ENCODE measurements at places on chromosomes 3 and 15.

DNA sequence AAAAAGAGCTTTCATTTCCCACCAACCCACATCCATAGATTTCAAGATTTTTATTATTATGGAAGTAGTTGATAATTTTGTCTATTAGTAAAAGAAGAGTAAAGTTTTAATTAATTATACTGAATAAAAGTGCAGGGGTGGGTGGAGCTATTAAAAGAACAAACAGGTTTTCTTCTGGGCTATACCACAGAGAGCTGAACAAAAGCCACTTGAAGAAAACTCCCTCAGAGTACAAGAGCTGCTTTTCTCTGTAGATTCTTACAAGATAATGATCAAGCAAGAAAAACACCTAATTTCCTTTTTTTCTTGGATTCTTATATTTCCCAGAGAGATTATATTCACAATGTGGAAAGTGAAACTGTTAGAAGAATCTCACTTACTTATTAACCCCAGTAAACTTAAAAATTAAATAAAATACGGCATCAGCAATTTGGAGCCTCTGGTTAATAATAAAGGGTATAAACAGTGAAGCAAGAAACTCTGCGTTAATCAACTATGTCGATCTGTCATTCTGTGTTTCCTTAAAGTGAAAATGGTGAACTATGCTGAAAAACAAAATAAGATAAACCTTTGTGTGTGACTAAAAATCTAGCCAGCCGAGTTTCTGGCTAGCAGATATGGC is 84.9 kb downstream of the THBS1 start:
- no peak for DNase-seq

DNA sequence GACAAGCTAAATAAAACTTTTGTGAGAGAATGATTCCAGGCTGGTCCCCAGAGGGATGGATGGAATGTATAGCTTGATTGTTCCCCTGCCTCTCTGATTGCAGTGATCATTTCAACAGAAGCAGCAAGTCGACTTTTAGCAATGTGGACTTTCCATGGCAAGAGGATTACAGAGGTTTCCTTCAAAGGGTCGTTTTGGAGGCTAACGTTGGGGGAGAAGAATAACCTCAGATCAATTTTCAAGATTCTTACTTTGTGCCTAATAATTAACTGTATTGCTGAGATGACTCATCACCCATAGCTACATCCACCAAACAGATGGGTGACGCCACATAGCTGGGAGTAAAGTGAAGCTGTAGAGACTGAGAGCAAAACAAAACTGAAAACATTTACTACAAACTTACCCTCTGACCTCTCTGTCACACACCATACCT is 79.9 kb downstream of the GTPBP8 start:
- no peak for DNase-seq

GRCh38 chr15:101441696-101442095 is 47.8 kb downstream of the PCSK6 start:
- DNase-seq, result no peak

DNA sequence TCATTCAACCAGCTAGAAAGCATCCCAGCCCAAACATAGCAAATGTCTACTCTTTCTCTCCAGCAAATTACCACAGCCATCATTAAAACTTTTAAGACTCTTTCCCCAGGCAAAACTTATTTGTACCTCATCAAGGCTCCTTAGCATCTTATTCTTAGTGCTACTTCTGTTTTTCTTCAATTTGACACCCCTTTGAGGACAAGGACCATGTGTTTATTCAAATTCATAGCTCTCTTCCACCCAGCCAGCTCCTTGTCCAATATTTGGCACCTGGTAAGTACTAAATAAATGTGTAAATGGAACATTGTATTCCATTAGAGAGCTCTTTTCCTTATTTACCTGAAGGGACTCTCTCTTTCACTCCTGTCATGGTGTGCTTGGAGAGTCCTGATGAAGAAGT is 89.8 kb downstream of the IMPG2 start:
- DNase-seq, result no peak

DNA sequence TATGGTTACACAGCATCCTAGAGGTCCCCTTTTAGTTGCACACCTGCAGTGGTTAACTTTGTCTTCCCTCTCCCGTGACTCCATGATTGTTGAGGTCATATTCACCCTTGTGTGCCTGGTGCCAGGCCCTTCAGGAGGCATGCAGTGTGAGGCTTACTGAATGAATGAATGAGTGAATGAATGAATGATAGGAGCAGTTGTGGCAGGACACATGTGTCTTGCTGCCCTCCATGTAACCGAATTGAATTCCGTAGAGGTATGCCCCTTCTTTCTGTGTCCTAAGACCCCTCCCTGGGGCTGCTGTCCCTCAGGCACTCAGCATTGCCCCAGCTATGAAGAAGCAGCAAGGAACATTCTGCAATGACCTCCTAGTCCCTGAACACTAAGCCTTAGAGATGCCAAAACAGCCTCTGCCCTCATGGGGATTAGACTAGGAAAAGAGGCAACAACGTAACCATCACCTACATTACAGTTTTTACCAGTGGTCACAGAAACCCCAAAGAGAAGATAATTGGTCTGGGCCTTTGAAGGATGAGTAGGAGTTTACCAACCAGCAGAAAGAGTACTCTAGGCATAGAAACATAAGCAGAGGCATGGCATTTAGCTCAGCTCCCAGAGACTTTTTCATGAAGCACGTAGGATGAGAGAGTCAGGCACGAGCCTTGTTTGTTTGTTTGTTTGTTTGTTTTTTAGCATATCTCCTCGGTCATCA is 22.5 kb upstream of the CPNE9 start:
- no peak for DNase-seq

DNA sequence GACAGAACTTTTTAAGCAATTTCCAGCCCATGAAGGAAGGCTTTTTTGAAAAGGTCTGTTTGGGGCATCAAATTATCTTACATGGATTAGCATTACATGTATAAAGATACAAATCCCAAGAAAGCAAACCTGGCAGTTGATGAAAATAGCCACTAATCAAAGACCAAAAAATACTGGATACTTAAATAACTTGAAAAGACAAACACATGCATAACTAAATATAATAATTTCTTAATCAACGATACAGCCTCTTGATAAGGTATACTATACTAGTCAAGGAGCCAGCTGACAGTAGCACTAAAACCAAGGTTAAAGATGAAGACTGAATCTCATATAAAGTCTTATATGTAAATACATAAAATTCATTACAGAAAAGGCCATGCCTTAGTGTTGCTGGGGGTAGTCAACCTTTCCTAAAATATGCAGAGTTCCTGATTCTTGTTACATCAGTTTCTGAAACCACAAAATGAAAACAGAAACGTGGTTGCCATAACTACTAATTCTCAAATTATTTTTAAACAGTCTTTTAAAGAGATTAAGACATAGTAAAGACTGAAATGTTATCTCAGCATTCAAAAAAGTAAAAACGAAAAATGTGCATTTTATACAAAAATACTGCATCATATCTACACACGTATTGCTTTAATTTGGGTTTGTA is 2.0 kb downstream of the ANKRD28 start:
- DNase-seq, result no peak

DNA sequence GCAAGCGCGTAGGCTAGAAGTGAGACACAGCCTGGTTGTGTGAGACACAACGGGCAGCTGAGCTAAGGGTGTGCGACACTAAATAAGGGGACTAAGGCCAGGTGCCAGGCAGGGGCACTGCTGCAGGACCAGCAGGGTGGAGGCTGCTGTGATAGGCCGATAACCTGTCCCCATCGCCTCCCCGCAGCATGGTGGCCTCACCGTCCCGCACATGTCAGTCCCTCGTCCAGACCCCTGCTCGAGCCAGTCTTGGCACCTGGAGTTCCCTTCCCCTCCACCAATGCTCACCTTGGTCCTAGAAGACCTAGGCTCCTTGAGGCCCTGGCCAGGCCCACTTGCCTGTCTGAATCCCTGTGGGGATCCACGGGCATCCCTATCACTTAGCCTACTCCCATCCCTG is 96.1 kb downstream of the HMG20A start:
- DNase-seq, result no peak

- DNase-seq, result no peak
These were observed 12.9 kb downstream of the CCDC80 start for GRCh38 chr3:112627919-112628466.

DNA sequence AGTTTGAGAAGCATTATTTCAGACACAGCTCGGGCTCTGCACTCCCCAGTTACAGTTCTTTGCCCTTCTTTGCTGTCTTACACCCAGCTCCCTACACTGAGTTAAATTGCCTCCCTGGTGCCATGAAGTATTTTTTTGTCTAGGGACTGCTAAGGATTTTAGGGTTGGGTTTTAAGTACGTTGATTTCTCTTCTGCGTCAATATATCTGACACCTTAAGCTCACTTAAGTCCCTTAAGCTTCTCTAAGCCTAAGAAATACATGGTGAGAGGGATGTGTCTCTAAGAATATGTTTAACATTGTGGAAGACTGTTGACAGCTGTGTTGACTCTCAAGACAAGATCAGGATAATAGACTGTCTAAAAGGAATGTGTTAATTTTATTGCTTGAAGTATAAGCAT is 400.5 kb downstream of the PTPRG start:
- DNase-seq, result no peak

DNA sequence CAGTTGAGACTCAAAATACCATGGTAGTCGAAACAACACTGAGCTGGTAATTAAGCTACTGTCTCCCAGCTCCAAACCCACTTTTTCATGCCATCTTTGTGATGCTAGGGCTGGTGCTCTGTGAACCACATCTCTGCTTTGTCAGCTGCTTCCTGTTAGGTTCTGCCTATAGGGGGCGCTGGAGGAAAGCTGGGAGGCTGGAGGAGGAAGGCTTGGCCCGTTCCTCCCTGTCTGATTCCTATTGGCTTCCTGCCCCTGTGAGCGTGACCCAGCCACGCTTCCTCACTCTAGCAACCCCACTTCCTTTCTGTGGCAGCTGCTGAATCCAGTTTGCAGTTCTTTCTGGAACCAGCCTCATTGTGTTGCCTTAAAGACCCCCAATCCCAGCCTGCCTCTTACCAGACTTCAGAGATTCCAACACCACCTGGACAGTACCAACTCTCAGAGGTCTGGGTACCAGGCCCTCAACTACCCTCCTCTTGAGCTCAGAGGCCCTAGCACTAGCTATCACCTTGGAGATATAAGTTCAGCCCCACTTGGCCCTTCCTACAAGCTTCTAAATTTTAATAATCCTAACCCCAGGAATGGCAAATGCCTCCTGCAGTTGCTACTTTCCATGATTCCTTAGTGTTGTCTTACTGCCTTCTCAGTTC is 120.9 kb downstream of the ERC2 start:
- DNase-seq, result no peak

GRCh38 chr3:52388348-52388821 is 56.5 kb downstream of the SEMA3G start:
- no peak for DNase-seq

DNA sequence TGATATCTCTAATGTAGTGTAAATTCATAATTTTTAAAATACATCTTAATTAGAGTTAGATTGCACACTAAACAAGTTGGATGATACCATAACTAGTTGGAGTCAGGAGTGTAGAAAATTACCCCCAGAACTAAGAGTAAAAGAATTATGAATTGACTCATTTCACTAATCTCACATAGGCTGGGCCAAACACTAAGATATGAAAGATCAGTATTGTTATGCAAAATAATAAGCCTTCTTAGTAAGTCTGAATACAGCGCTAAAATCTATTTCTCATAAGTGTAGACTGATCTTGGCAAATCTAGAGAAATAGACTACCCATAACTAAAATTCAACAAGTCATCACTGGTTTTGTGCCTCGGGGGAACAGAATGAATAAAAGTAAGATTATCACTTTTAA is 979.0 kb downstream of the ROBO1 start:
- no peak for DNase-seq

GRCh38 chr15:32730677-32731654 is 13.2 kb downstream of the GREM1 start:
- DNase-seq, result no peak

GRCh38 chr3:32022947-32023346 is 41.4 kb downstream of the ZNF860 start:
- no peak for DNase-seq

DNA sequence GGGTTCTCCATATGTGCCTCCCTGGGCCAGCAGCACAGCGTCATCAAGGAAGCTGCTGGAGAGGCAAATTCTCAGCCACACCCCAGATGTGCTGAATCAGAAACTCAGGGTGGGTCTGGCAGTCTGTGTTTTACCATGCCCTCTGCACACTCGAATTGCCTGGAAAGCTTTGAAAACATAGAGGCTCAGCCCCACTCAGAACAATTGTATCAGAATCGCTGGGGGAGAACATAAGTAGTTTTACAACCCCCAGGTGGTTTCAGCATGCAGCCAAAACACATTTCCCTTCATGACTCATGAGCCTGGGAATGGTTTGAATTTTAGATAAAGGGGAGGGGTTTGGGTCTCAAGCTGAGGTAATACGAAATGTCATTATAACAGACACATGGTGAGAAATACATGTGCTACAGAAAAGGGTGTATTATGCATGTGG is 9.6 kb downstream of the TGM4 start:
- no peak for DNase-seq

GRCh38 chr3:149790268-149790667 is 2.1 kb downstream of the ANKUB1 start:
- no peak for DNase-seq

- DNase-seq, result no peak
These were observed 6.9 kb downstream of the DPPA4 start for GRCh38 chr3:109330405-109330804.

DNA sequence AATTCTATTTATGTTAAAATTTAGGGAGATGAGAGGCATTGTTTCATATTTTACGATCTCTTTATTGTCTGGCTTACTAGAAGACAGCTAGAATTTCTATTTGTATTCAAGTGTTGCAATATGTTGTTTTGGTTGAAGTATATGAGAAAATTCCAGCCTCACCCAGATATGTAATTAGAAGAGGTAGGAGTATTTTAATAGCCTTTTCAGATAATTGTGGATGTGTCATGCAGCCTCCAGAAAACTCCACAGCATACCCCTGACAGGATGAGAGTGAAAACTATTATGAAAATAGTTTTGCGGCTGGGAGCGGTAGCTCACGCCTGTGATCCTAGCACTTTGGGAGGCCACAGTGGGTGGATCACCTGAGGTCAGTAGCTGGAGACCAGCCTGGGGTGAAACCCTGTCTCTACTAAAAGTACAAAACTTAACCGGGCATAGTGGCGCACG is 21.5 kb upstream of the USP3 start:
- DNase-seq, result no peak

DNA sequence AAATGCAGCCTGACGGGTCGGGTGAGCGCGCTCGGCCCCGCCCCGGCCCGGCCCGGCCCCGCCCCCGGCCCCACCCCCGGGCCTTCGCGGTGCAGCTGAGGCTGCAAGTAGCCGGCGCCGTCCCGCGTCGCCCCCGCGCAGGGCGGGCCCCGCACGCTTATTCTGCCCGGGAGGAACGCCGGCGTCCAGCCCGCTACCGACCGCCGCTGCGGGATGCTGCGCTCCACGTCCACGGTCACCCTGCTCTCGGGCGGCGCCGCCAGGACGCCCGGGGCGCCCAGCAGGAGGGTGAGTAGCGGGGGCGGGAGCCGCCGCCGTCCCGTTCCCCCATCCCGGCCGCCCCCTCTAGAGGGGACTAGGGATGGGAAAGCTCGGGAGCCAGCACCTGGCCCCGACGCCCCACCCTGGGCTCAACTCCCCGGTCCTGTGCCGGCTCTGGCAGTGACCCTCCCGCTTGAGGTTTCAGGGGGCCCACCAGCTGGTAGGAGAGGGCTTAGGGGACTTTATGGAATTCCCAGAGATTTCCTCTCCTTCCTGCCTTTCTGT is at the start of gene MYZAP:
TSS of gene MYZAP (plus strand) at position 83 of the 546 bp plus-strand sequence. CDS start at position 214, 131 bp downstream.
- DNase-seq, result no peak

- no peak for DNase-seq
These were observed 3.4 kb downstream of the AMOTL2 start for GRCh38 chr3:134370611-134371531.
